HepG2 (cell line): ENCODE measurements at places on chromosomes 7 and 10. TPM values are rescaled to one million over a fixed set of nuclear protein-coding genes. Genes with fewer than 3 reads are reported as not detected.

DNA sequence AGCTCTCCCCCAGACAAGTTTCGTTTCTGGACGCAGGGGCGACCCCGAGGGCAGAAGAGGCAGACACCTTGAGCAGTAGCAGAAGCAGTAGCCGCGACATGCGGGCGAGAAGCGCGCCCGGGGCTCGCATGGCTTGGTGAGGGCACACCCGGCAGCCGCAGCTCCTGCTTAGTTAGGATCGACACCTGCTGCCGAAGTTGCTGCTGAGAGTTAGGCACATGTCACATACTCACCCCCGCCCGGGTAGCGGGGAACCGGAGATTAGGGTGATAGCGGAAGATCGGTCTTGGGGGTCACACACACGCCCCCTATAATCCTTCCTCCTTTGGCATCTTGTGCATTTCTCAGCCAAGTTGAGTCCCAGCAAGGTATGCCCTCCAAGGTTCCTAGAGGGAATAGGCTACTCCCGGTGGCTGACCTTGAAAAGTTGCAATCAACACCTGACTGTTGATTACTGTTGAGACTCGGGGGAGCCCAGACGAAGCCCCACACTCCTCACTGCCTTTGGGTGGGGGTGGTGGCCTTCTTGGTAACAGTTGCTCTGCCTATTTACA is 668 bp downstream of the GPR37 start:
- no peak for DNase-seq

- DNase-seq: no peak
These were observed 6.6 kb downstream of the C10orf90 start for GRCh38 chr10:126663880-126664279.

DNA sequence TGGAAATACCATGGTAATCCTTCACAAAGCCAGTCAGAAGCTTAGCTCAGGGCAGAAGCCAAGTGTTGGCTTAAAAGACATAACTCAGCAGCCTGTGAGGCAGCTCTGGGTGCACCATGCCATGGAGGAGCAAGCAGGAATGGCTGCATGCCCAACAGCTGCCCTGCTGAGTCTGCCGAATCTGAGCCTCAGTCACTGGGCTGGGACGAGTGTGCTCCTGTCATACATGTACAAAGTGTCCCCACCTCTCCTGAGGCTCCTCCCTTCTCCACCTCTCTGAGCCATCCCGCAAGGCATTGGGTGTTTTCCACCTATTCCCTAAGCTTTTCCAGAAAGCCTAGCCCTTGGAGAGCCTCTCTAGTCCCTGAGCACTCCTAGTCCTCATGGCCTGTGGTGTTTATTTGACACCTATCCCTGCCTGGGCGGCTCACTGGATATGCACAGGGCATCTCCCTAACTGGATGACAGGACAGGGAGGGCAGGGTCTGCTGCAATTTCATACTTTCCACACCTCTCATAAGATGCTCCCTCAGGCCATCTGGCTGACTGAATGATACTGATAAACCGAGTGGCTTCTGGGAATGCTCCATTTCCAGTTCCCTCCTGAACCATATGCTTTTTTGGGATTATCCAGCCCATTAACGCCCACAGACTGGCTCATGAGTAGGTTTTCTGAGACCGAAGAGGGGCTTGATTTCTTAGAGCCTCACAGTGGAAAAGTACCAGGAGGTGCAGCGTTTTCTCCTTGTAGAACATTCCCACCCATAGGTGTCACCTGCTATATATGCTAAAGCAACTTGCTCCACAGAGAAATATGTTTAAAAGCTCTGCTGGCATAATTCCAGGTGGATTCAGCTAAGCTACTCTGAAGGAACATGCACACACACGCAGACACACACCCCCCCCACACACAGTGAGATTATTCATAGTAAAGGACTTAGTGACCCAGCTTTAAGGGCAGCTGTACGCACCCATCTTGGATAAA is 199.3 kb downstream of the SNX10 start:
- no peak for DNase-seq

DNA sequence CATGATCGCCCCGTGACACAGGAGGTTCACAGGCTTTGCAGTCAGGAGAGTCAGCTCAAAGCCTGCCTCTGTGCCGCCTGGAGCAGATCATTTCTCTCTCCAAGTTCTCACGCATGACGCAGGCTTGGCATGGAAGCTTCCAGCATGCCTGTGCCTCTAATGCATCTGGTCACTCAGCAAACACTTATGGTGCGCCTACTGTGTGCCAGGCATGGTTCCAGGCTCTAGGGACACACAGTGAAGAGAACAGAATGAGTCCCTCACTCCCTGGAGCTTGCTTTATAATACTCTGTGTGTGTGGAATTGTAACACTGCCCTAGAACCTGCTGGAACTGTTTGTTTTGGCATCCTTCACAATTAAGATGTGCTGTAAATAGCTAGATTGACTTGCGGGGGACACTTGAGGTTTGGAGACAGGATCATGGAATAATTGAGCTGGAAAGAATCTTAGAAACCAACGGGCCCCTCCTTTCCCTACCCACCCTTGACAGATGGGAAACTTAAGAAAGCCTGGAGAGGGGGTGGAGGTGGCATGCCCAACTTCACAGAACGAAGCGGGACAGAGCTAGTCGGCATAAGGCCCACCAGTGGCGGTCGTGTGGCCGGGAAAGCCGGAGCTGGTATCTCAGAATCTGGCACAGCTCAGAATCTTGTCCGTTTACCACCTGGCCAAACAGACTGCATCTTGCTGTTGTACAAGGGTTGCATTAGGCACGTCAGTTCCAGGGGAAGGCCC is 4.6 kb upstream of the MYH16 start:
- no peak for DNase-seq

GRCh38 chr7:105289704-105290103 is 99.0 kb downstream of the SRPK2 start:
- DNase-seq: no peak

- no peak for DNase-seq
These were observed 445.3 kb downstream of the ADRA2A start for GRCh38 chr10:111522141-111522540.

GRCh38 chr7:80775482-80775881 is 137.0 kb downstream of the CD36 start:
- no peak for DNase-seq

DNA sequence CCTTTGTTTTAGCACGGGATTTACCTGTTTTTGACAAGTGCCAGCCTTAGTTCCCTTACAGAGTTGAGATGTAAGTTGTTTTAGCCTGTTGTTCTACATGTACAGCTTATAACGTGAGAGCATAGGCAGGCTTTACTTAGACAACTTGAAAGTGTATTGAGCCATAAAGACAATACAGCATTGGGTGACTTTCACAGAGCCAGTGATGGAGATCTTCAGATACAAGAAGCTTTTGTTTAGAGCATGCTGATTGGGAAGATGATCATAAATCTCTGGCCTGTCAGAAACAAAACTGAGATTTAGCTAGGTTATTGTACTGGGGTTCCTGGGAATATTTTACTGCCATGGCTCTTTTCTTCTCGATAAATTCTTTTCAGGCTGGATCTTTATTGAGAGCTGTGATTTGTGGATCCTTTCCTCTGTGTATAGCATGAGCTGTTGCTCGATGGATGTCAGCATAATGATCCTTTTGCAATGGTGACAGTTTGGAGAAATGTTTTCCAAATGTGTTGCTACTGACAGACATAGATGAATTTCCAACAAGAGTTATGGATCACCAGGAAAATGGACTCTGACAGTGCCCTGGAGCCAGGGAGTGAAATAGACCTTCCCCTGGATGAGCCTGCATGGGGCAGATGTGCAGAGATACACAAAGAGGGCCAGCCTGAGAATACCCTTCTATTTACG is 30.2 kb downstream of the LHFPL3 start:
- DNase-seq: no peak

- DNase-seq: no peak
These were observed 60.9 kb downstream of the BAMBI start for GRCh38 chr10:28738200-28738599.

DNA sequence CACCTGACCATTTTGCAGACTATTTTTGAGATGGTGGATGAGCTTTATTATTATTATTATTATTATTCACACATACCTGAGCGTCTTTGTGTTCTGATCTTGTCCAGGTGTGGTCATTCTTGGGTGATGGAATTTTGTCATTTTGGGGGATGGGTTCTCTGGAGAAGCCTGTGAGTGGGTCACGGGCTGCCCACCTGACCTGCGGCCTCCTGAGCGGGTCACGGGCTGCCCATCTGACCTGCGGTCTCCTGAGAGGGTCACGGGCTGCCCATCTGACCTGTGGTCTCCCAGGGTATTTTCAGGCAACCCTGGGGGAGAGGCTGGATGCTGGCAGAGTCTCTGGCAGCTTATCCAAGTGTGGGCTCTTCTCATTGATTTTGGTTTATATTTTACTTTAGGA is 7.3 kb downstream of the SCART1 start:
- no peak for DNase-seq

Gene ANKRD2
- not detected in 2 replicates for total RNA-seq

Gene HOXA2
- 0.22 TPM in 1 of 2 replicates, not detected in the other for total RNA-seq

Gene HTR7
- 0.04 TPM in 1 of 2 replicates, not detected in the other for total RNA-seq

Gene BRAT1
- 16.7 and 20.3 TPM in 2 replicates for total RNA-seq

Gene CYP26A1
- not detected in 2 replicates for total RNA-seq

Gene MRPS17
- 31.3 and 39.2 TPM in 2 replicates for total RNA-seq

Gene SHH
- 1.7 and 1.9 TPM in 2 replicates for total RNA-seq
